ENCODE measurements at places on chromosomes 3 and 15.

DNA sequence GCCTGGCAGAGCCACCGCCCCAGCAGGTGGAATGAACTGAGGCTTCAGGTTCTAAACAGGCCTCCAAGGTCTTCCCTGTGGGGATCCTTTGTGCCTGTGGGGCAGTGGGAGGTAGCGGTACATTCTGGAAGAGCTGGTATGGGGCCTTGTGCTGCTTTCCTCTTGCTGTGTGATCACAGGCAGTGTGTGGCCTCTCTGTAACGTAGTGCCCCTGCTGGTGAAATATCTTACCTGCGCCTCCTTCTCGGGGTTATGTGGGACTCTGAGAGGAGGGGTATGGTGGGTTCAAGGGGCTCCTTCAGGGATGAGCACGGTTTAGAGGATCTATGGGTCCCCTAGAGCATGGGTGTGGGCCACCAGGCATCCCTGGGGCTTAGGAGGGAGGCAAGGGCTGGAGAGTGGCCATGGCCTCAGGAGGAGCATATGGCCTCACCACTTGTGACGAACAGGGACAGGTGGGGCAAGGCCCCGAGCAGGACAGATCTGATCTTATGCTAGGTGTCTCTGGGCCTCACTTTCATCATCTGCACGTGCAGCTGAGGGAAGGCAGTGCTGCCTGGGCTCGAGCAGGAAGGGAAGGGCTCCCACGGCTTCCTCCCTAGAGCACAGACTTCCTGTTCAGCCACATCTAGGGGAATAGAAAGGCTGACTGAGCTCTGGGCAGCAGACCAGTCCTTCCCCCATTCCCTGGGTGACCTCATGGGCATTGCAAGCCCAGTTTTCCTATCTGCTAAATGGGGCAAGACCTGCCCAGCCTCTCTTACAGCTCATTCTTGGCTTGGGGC, 1.9 kb upstream of the ALS2CL start:
- no peak for DNase-seq

DNA sequence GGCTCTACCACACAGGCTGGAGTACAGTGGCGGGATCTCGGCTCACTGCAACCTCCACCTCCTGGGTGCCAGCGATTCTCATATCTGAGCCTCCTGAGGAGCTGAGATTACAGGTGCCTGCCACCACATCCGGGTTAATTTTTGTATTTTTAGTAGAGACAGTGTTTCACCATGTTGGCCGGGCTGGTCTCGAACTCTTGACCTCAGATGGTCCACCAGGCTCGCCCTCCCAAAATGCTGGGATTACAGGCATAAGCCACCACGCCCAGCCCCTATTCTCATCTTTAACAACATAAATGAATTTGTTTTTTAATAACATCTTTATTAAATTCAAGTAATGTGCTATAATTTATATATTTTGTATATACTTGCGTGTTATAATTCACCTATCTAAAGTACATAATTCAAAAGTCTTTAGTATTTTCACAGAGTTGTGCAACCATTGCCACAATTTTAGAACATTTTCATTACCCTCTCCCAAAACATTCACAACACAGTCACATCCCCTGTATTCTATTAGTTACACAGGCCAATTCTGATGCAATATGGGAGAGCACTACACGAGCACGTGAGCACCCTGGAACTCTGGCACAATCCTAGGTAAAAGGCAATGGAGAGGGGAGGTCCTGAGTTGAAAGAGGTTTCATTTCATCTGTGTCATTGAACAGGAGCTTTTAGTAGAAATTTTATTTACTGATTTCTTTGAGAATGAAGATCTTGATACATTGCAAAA, 21.2 kb upstream of the MTMR14 start:
- no peak for DNase-seq

DNA sequence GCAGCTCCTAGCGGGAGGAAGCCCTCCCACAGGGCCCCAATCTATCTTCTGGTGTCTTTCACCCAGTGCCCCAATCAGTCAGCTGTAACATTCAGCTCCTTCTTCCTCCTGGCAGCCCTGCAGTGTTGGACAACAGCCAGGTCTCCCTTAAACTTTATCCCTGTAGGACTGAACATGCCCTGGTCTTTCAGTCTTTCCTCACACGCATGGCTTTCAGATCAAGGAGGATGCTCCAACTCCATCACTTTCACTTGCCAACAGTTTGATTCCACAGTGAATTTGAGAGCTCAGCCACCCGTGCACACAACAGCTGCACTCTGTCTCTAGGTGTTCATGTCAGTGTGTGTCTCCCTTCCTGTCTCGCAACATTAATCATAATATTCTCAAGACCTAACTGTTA, 28.5 kb upstream of the LRRC34 start:
- DNase-seq: no peak

GRCh38 chr3:44235604-44236484, 5.8 kb upstream of the TOPAZ1 start:
- DNase-seq: no peak

GRCh38 chr3:12661926-12662592, 1.9 kb downstream of the RAF1 start:
- DNase-seq: no peak

DNA sequence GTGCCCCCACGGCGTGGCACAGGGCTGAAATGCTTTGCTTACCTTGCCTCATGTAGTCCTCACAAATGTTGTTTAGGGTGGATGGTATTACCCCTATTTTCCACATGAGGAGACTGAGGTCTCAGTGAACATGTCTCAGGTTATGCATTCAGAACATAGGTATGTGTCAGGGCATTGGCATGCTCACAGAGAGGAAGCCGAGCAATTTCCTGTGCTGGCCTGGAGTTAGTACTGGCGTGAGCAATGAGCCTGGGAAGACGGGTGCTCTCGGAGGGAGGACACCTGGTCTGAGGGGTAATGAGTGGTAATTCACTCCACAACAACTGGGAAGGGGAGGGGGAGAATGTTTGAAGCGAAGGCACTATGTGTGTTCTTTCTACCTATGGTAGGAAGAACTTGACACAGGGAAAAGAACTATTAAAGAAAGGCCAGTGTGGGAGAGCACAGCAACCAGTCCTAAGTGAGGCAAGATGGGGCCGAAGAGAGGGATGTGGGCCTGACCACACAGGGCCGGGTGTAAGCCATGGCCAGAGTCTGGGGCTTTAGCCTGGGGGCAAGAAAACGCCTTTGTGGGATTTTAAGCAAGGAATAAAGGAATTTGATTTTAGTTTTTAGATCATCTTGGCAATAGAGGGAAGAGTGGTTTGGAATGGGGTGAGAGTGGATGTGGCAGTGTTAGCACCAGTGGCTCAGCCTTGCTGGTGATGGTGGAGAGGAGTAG, 4.9 kb upstream of the FAM131A start:
- DNase-seq: no peak

Measured in natural killer cell treated with Interleukin-12 subunit alpha and Interleukin-12 subunit beta and Interleukin-15 and Interleukin-18, amount 100 ng/mL, for 72 hours (primary cell).